ENCODE measurements at places on chromosomes 12 and 14. TPM values are rescaled to one million over a fixed set of nuclear protein-coding genes. Genes with fewer than 3 reads are reported as not detected.

GUCY2C gene
- not detected for total RNA-seq

KRT85 gene
- not detected for total RNA-seq

CDK2 gene
- 8.3 TPM for total RNA-seq

LPAR5 gene
- total RNA-seq: 5.1 TPM

SALL2 gene
- under 0.01 TPM for total RNA-seq

MSI1 gene
- total RNA-seq: not detected

CPNE6 gene
- total RNA-seq: not detected

TMPRSS12 gene
- not detected for total RNA-seq

LTA4H gene
- total RNA-seq: 69.4 TPM

GYS2 gene
- not detected for total RNA-seq

PTGER2 gene
- not detected for total RNA-seq

GLI1 gene
- 0.14 TPM for total RNA-seq

CLECL1 gene
- not detected for total RNA-seq

ARG2 gene
- 26.7 TPM for total RNA-seq

SPIC gene
- total RNA-seq: not detected

All from nasal cavity respiratory epithelium epithelial cell of viscerocranial mucosa (primary cell).